ENCODE measurements at places on chromosomes 5 and 9.
A peak's percentile ranks its signal among the peaks of the same experiment; 100 is the strongest.

- DNase-seq: peak; percentile 39
Measured at GRCh38 chr5:120767178-120767820, 303.2 kb downstream of the PRR16 start.

DNA sequence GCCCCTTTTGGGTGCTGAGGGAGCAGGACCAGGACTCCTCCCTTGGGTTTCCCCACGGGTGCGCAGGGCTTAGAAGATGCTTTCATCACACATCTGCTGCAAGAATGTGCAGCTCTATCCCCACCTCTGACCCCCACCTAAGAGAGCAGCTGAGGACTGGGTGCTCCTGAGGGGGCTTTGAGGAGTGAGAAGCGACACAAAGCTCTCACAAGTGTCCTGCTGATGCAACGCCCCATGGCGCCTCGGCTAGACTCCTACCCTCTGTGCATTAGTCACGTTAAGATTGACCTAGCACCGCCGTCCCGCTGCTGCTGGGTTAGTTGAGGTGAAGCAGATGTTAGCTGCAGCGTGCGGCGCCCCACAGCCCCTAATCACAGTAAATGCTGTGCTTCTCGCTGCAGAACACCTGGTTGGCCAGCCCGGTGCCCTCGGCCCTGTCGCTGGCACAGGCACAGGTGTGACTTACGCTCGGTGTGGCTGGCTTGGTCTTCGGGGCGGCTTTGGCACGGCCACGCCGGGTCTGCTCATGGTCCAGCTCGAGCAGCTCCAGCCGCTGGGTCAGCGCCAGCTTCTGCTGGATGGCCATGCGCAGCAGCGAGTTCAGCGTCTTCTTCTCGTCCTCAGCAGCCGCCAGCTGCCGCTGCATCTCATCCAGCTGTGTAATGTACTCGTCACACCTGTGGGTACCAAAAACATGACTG is 45.0 kb upstream of the IPPK start:
- no peak for DNase-seq

GRCh38 chr9:133120501-133121197 is 391 bp downstream of the RALGDS start:
- DNase-seq: no peak

- no peak for DNase-seq
Measured at GRCh38 chr5:180142824-180143610, 66.0 kb downstream of the RASGEF1C start.

GRCh38 chr5:15031180-15031579 is 159.6 kb upstream of the ANKH start:
- no peak for DNase-seq

DNA sequence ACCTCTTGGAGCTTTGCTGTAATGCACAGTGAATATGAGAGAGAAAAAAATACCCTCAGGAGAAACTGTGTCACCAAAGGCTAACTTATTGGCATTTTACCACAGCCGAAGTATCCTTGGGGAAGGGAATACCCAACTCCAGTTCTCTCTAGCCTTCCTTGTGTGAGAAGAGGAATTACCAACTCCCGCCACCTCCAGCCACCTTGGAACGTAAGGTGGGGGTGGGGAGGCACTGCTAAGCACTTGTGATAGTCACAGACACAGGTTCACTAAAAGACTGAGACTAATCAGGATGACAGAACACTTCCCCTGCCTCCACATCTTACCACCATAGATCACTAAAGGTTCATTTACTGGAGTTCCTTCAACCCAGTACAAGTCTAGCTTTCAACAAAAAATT is 102.0 kb upstream of the ADAMTS19 start:
- no peak for DNase-seq

GRCh38 chr5:133372293-133372937 is 239.9 kb downstream of the FSTL4 start:
- DNase-seq: peak; percentile 28

DNA sequence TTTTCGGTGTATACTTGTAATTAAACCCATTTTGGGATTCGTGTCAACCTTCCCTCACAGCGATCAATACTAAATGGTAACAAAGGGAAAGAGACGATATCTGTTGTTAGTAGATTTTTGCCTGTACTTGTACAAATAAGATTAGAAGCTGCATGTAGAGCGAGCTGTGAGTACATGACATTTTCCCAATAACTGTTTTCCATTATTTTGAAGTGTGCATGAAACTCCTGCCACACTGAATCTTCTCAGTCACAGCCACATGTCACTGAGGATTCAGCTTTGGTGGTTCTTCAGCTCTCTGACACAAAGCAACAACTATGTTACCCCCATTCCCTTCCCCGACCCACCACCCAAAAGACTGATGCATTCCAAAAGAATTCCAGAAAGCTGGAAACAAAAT is 685.6 kb downstream of the EFNA5 start:
- no peak for DNase-seq

- DNase-seq: no peak
Measured at GRCh38 chr5:10633271-10634049, 69.6 kb downstream of the ANKRD33B start.

DNA sequence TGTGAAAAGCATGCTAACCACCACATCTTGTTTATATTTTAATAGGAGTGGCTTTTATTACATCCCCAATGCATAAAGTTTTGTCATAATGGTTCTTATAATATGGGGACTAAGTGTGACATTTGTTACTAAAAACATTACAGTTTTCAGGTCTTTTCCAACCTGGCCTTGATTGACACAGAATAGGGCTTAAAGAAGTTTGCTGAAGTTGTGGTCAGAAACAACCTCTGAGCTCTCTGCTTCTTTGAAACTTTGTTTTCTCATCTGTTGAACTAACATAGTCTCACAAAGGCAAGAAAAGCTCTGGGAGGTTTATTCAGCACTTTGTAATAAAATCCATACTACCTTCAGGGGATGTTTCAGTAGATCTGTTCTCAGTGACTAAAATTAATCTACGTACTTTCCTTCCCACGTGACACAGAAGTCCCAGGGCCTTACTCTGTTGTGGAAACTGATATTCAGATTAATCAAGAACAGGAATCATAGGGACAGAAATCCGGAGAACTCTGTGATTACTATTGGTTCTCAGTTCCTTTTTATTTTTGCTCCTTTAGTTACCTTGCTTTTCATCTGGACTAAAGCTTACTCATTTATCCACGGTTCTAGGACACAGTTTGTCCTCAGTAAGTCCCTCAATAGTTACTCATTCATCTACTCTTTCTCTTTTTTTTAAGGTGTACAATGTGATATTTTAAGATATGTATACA is 289.0 kb upstream of the EFNA5 start:
- no peak for DNase-seq

Data from foreskin keratinocyte (primary cell).